ENCODE measurements at places on chromosomes 12 and 14.

DNA sequence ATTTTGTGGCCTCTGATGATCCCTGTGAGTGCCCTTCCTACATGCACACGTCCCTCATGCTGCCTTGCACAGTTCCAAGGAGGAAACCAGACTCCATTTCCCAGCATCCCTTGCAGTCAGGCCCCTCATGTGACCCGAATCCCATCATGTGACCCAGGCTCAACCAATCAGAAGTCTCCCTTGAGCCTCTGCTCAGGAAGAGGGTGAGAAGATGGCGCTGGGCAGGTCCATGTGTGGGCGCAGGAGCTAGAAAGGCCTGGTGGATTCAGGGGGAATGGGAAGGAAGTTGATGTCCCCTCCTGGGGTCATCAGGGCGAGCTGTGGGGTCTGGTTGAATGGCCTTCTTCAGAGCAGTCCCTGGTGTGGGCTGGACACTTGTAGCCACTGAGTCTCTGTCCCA lies 240.5 kb downstream of the ADGRD1 start:
- DNase-seq: no peak

DNA sequence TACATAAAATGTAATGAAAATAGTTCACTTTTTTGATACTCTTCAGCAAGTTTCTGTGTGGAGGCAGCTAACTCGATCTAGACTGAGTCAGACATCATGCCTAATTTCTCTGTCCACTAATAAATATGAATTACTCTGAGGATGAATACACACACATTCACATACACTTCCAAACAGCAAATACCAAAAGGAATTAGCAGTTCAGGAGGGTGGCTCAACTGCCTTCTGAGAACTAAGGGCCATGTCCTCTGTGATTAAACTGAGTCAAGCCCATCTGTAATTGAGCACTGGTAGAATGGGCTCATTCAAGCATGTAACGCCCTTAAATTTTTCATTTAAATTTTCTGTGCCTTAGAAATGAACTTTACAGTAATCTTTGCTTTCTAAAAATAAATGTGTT lies 242.5 kb downstream of the AKAP6 start:
- DNase-seq: no peak

GRCh38 chr14:33810308-33810707 lies 140.6 kb downstream of the EGLN3 start:
- no peak for DNase-seq

DNA sequence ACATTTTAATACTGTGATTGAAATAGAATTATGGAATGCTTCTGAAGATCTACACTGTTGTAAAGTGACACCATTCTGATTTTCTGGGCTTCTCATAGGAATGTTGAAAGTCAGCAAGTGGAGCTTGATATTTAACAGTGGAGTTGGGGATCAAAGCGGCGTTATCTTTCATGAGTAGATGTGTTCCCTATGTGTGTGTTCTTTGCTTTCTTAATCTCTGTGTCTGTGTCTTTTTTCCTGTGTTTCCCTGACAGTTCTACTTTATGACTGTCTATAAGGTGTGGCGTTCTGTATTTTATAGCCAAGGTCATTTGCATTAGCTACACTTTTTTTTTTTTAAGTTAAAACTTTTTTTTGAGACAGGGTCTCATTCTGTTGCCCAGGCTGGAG lies 24.7 kb downstream of the SYNE2 start:
- DNase-seq: no peak

GRCh38 chr12:126434412-126434985 lies 1369.3 kb downstream of the AACS start:
- no peak for DNase-seq

- DNase-seq: no peak
Observed at GRCh38 chr14:86897704-86898513, 1095.1 kb downstream of the GALC start.

DNA sequence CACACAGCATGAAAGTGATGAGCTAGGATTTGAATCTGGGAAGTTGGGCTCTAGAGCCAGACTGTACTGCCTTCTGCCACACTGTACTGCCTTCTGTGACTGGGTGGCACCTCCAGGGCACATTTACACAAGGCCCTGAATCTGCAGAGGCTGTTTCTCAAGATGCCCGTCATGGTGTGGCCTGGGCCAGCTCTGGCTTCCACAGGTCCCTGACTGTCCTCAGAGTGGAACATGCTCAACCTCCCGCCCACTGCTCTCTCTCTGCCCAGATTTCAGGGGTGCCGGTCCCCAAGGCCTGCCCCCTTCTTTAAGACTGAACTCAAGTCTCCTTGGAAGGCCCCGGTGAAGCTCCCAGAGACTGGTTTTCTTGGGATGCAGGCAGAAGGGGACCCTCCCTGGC lies 50.2 kb downstream of the C14orf132 start:
- no peak for DNase-seq

GRCh38 chr12:80373666-80374065 lies 70.4 kb upstream of the PTPRQ start:
- no peak for DNase-seq

- peak; percentile 18 for DNase-seq
Observed at GRCh38 chr14:61269321-61270083, 11.6 kb downstream of the TMEM30B start.

GRCh38 chr14:39097159-39097558 lies 5.9 kb downstream of the SEC23A start:
- DNase-seq: peak; percentile 22

DNA sequence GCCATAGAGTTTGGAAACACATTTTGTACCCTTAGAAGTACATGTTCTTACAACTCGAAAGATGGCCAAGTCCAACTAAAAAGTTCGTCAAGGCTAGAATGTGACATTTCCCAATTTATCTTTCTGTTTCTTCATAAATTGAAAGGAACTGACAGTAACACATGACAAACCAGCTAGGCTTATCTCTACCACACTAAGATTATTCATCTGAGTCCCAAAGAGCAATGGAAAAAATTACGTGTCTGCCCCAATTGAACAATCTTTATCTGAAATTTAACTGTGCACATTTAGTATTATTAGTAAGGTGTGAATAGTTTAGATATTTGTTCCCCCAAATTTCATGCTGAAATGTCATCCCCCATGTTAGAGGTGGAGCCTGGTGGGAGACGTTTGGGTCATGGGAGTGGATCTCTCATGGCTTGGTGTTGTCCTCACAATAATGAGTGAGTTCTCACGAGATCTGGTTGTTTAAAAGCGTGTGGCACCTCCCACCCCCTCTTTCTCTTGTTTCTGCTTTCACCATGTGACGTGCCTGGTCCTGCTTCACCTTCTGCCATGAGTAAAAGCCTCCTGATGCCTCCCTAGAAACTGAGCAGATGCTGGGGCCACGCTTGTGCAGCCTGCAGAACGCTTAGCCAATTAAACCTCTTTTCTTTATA lies 13.3 kb downstream of the CPM start:
- DNase-seq: no peak

DNA sequence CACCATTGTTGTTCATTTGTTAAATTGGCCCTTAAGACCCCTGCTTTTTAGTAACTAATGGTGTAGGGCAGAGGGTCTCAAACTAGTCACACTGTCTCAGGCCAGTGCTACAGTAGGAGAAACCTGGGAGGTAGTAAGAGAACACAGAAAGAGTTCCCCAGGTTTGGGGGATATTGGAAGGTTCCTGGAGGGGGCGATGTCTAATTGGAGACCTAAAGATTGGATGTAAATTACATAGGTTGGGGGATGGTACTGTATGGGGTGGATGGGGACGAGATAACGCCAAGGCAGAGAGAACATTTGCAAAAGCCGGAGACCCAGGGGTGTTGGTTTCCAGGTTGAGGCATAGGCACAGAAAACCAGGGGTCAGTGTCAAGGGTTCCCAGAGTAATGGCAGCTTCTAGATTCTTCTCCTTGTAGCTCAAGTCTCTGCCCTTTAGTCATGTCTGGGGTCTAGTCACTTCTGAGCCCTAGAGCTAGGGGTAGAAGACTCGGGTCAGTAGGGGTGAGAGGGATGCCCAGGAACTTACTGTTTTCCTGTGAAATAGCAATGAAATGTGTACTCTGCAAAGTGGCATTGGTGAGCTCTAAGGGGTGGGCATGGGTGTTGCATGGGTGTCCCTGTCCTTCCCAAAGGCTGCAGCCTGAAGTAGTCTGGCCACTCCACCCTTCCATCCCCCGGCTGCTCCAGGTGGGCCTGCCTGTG lies 21.8 kb downstream of the PLEKHG3 start:
- DNase-seq: no peak

DNA sequence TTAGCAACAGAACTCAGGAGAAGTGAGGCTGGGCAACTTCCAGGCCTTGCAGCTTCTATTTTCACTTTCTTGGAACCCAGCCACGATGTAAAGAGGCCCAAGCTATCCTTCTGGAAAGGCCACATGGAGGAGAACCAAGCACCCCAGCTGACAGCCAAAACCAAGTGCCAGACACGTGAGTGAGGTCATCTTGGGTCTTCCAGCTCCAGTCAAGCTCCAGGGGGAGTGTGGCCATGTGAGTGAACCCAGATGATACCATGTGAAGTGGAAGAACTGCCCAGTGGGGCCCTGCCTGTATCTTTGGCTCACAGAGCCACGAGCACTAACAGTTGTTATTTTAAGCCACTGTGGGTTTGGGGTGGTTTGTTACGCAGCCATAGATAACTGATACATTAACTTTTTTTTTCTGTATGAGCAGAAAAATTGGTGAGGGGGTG lies 126.8 kb upstream of the MAP1LC3B2 start:
- DNase-seq: no peak

DNA sequence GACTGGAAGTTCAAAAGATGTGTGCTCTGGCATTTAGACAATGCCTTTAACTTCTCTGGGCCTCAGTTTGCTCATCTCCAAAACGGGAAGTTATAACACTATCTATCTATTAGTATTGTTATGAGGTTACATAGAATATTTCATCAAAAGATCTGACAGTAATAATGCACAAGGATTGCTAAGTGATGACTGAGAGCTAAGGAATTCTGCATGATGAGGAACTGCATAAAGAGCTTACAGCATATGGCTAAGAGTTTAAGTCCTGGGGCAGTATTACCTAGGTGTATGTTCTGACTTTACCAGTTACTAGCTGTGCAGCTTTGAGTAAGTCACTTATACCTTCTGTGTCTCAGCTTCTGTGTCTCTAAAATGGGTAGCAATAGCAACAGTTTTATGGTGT lies 160.1 kb upstream of the TMPO start:
- DNase-seq: peak; percentile 18

GRCh38 chr14:91036741-91037469 lies 23.5 kb downstream of the RPS6KA5 start:
- DNase-seq: no peak

DNA sequence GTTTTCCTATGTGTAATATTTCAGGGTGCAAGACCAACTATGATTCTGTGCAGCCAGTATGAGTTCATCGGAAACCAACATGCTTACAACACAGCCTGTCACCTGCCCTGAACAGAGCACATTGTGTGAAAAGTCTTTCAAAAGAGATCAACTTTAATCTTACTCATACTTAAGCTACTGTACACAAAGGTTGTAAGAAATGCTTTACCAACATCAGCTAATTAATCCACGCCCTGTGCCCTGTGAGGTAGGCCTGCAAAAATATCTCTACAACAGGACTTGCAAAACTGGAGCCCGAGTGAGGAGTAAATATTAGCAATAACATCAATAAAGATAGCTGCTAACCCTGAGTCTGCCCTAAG lies 15.1 kb downstream of the APPL2 start:
- no peak for DNase-seq

GRCh38 chr12:51832354-51833107 lies 16.0 kb downstream of the FIGNL2 start:
- DNase-seq: no peak

- DNase-seq: no peak
Observed at GRCh38 chr12:96368233-96368632, 32.0 kb downstream of the CDK17 start.

DNA sequence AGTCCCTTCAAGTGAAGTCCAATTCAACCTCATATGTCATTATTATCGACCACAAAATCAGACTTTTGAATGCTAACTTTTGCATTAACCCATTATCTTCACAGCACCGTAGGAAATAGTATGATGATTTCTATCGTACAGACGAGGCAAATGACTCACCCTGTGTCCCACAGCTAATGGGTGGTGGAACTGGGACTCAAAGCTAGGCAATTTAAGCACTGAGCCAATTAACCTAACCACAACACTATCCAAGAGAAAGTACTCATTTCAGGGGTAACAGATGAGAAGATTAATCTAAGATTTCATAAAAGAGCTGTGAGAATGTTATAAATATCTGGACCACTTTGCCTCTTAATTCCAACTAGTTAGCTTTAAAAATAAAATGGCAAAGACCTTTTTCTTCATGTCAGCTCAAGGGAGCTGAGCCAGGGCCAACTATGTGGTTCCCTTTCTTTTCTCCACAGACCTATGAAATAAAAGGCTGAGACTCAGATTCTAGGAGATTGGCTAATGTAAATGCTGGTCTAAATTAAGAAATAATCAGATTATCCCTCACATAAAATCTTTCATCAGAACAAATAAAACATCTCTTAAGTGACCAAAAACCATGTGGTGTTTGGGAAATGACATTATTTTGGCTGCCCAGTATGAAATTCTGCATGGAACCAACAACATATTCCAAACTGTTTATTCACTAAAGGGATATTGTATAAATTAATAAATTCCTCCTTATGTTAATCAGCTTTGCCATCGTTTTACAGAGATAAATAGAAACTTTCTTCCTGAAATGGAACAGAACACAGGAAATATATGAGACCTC lies 4.9 kb downstream of the PTGER2 start:
- DNase-seq: no peak

DNA sequence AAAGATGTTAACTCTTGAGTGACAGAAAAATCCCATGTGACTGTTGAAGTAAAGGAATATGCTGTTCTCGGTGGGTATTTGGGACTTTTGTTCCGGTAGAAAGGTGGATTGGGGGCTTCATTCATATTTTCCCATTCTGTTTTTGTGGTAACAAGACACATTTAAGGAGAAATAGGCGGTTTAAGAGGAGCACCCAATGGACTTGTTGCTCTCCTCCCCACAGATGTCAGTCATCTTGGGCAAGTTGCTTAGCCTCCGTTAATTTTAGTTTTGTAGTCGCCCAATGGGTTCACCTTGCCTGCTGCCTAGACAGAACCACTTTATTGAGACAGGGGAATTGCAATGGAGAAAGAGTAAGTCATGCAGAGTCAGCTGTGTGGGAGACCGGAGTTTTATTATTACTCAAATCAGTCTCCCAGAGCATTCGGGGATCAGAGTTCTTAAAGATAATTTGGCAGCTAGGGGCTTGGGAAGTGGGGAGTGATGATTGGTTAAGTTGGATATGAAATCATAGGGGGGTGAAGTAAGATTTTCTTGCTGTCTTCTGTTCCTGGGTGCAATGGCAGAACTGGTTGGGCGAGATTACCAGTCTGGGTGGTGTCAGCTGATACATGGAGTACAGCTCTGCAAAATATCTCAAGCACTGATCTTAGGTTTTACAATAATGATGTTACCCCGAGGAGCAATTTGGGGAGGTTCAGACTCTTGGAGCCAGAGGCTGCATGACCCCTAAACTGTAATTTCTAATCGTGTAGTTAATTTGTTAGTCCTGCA lies 50.3 kb downstream of the SLC38A1 start:
- no peak for DNase-seq

GRCh38 chr12:19430988-19431387 lies 8.3 kb upstream of the AEBP2 start:
- no peak for DNase-seq

GRCh38 chr12:53560912-53561589 lies 53.8 kb upstream of the NPFF start:
- no peak for DNase-seq

- no peak for DNase-seq
Observed at GRCh38 chr12:27672051-27672450, 24.2 kb upstream of the REP15 start.

GRCh38 chr12:10210225-10210624 lies 2.5 kb upstream of the GABARAPL1 start:
- no peak for DNase-seq

- no peak for DNase-seq
Observed at GRCh38 chr12:66359300-66359699, 57.0 kb downstream of the HELB start.

Data from RCC 7860 (cell line).